ENCODE measurements at places on chromosomes 4 and X. TPM values are rescaled to one million over a fixed set of nuclear protein-coding genes. Genes with fewer than 3 reads are reported as not detected.

Gene PRDM8
- total RNA-seq = 2.6 TPM

DNA sequence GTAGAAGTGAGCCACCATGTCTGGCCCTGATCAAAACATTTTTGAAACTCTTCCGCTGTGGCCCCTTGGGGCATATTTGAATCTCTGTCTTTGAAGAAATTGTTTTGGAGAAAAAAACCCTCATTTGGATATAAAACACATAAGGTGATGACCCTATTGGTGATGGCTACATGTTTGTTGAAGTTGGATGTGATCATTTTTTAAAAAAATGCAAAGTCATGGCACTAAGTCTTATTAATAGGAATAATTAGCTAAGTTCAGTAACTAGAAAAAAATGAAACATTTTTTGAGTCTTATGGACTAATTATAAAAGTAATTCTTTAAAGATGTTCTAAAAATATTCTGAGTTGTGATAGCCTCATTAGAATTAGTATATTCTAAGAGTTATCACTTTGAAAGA lies 17.9 kb upstream of the BBS7 start:
- DNase-seq = no peak

DNA sequence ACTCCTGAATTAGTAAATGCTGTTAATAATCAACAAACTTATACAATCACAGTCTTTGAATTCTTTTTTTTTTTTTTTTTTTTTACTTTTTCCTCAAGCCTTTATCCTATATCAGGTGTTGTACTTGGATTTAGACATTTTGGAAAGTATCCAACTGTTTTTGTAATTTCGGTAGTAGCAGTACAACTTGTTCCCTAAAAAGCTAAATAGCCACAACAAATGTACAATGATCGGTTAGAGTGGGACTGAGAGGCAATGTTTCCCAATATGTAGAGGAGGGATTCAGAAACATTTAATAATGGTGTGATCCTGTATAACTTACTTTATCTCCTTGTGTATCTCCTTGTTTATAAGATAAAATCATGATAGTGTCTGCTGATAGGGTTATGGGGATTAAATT lies 343.1 kb downstream of the GRID2 start:
- DNase-seq = no peak

DNA sequence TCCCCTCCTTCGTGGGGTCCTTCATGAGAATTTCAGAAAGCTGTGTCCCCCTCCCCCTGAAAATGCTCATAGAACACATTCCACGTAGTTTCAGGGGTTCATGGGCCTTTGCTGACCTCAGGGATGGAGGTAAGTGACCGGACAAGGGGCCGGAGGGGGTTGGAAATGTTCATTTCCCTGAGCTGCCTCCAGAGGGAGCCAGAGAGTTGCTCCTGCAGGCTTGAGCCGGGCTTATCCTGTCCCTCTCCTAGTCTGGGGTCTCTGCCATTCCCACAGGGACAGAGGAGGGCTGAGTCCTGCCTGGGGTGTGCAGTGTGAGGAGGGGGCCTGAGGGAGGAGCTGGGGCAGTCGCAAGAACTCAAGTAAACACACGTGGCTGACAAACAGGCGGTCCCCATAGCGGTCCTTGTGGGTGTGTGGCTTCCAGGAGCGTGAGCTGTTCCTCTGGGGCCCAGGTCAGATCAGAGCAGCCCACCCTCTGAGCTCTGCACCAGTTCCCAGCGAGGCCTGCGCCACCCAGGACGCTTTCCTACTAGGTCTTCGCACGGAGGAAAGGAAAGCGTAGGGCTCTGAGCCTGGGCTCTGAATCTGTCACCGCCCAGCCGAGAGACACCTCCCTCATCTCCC lies 62.5 kb downstream of the WFS1 start:
- DNase-seq = peak; percentile 45

GRCh38 chrX:3244955-3245354 lies 101.5 kb downstream of the MXRA5 start:
- no peak for DNase-seq

DNA sequence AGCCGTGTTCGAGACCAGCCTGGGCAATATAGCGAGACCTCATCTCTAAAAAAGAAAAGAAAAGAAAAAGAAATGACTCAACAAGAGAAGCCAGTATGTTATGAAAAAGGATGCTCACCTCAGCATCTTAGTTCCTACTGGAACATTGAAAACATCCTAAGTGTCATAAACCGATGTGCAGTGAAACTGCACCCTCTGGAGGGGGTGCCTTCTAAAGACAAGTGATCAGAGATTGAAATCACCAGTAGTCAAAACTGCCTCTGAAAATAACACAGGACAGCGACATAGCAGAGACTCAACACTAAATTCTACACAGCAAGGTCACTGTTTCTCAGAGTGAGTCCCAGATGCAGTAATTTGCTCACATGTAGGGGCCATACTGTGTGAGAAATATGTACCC lies 28.0 kb upstream of the ATP6AP2 start:
- DNase-seq = no peak
